ENCODE measurements at places on chromosomes 3 and 15. TPM values are rescaled to one million over a fixed set of nuclear protein-coding genes. Genes with fewer than 3 reads are reported as not detected.

- H3K36me3 ChIP-seq, result no peaks in the 10 kb centered on the region
- DNase-seq, result no peak
- H3K4me1 ChIP-seq, result no peaks in the 10 kb centered on the region
- no peak overlapping the region for H3K4me3 ChIP-seq
- H3K27ac ChIP-seq, result no peak overlapping the region
- no peaks in the 10 kb centered on the region for H3K27me3 ChIP-seq
These were observed 376.1 kb upstream of the MCTP2 start for GRCh38 chr15:93855181-93855826.

DNA sequence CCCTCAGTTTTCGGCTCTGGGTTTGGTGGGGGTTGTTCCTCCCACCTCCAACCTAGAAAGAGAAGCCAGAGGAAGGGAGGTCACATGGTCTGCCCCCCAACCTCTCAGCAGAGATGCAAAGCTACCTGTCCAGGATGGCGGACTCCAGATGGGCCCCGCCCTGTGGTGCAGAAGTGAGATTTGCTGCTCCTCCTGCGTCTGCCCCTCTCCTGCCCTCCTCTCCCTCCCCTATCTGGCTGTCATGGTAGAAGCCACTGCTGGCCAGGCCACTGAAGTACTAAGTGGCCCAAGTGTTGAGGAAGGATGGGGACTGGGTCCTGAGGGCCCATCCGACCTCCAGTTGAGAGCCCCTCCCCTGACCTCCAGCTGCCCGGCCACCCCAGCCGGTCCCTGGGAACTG is 2.1 kb upstream of the SEMA3B start:
- peak overlapping the region; percentile 92 for H3K27ac ChIP-seq
- H3K27me3 ChIP-seq, result no peaks in the 10 kb centered on the region
- DNase-seq, result no peak
- peak overlapping the region; percentile 54 for H3K4me3 ChIP-seq
- peaks cover 47% of the 10 kb centered on the region for H3K4me1 ChIP-seq

DNA sequence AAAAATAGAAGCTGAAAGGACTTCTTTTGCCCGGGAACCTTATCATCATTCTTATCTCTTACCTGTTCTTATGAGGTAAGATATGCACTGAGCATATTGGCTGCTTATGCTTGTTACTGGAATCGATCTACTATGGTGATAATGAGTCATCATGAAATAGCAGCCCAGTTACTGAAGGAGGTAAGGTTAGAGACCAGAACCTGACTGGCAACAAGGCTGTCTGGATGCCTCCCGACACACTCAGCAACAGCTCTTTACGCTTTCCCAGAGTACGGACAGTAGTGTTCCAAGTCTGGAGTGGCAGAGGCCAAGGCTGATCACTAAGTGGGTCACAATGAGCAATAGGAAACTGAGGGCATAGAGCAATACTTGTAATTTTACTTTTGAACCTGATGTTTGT is 314.1 kb downstream of the NLGN1 start:
- DNase-seq, result peak; percentile 4
- H3K27ac ChIP-seq, result no peak overlapping the region
- H3K4me1 ChIP-seq, result no peaks in the 10 kb centered on the region
- H3K36me3 ChIP-seq, result no peaks in the 10 kb centered on the region
- H3K4me3 ChIP-seq, result no peak overlapping the region

ZNF710 gene
- total RNA-seq, result 2.8 TPM

DNA sequence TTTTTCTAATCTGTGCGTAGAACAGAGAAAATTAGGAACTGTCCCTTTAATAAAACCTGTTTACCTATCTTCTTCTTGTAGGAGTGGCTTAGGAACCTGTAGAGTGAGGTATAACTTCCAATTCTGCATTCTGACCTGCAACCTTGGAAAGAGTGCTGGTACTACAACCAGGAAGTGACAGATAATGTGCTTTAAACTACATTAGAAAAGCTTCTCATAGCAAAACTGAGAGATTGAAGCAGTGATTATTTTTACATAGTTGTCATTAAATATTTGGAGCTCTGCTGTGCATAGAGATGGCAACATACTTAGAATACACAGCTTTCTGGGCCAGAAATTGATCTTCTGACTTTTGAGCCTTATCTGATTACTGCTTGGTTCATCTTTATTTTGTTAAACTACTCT is 50.4 kb upstream of the ZDHHC23 start:
- no peaks in the 10 kb centered on the region for H3K36me3 ChIP-seq
- H3K4me3 ChIP-seq, result no peak overlapping the region
- no peaks in the 10 kb centered on the region for H3K4me1 ChIP-seq
- DNase-seq, result no peak

TRMT10C gene
- 20.9 TPM for total RNA-seq

- H3K27me3 ChIP-seq, result no peaks in the 10 kb centered on the region
- H3K27ac ChIP-seq, result no peak overlapping the region
- H3K4me1 ChIP-seq, result no peaks in the 10 kb centered on the region
- no peak overlapping the region for H3K4me3 ChIP-seq
These were observed 281.3 kb upstream of the COL8A1 start for GRCh38 chr3:99357131-99357530.

SHC4 gene
- total RNA-seq, result 3.2 TPM

GOLGA8T gene
- 1.1 TPM for total RNA-seq

PHC3 gene
- total RNA-seq, result 55.1 TPM

Measured in heart right ventricle (tissue), 16 donors.